ENCODE measurements at places on chromosomes 16 and 17.

GRCh38 chr17:27466376-27466742 is 10.1 kb downstream of the KSR1 start:
- DNase-seq, result no peak

DNA sequence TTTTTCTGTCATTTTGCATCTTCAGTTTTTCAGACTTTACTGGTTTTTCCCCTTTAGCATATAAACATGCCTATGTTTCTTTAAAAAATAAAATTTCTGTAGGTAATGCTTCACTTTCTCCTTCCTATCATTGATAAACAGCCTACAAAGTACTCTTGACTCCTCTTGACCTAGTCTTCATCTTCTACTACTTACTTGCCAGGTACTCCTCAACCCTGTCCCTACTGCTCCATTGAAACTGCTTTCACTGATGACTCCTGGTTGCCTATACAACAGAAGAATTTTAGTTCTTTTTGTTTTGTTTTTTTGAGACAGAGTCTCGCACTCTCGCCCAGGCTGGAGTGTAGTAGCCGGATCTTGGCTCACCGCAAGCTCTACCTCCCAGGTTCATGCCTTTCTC is 7.0 kb downstream of the DDX42 start:
- DNase-seq, result no peak

DNA sequence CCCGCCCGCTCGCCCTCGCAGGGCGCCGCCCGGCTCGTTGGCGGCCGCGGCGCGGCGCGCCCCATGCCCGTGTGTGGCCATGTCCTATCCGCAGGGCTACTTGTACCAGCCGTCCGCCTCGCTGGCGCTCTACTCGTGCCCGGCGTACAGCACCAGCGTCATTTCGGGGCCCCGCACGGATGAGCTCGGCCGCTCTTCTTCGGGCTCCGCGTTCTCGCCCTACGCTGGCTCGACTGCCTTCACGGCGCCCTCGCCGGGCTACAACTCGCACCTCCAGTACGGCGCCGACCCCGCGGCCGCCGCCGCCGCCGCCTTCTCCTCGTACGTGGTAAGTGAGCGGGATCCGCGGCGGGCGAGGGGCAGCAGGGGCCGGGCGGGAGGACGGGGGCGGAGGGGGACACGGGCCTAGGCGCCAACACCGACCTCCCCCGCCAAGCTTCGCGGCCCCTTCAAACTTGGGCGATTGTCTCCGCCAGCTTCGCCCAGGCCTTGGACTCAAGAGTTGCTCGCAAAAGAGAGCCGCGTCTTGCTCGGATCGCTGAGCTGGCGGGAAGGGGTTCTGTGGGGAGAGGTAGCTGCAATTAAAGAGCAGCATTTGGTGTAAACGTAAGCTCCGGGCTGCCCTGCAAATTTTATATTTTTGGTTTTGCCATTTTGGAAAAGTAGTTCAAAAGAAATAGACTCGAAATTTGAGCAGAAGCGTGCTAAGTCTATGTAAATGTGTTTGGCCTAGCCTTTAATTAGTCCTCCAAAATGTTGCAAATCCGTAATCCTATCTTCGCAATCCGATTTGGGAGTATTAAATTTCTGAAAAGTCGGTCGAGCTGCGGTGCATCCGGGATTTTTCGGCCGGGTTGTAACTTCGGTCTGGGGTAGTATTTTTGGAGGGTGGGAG is 702 bp downstream of the IRX5 start:
- no peak for DNase-seq

GRCh38 chr16:51286272-51286671 is 135.2 kb upstream of the SALL1 start:
- no peak for DNase-seq

GRCh38 chr17:7806587-7806986 is 27.4 kb upstream of the KDM6B start:
- no peak for DNase-seq

DNA sequence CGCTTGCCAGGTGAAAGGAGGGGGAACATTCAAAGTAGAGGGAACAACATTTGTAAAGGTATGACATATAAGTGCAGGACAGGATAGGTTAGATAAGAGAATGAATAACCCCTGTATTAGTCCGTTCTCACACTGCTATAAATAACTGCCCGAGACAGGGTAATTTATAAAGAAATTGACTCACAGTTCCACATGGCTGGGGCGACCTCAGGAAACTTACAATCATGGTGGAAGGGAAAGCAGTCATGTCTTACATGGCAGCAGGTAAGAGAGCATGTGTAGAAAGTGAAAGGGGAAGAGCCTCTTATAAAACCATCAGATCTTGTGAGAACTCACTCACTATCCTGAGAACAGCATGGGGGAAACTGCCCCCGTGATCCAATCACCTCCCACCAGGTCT is 223.8 kb downstream of the SOX9 start:
- DNase-seq, result no peak

GRCh38 chr16:13956635-13957196 is 36.8 kb downstream of the ERCC4 start:
- DNase-seq, result no peak

DNA sequence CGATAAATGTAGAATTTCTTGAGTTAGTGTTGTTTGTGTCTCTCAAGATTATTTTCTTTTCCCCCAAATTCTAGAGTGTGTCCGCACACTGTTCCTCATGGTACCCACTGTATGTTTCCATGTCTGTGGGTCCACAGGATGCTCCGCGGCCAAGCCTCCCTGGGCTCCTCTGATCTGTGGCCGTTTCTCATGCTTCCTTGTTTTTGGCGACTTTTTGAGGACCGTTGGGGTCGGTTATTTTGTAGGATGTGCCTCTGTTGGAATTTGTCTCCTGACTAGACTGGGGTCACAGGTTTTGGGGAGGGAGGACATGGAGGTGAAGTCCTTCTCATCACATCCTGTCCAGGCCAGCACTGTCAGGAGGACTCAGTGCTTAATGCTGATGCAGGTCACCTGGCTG is 140.0 kb downstream of the LAT start:
- no peak for DNase-seq

DNA sequence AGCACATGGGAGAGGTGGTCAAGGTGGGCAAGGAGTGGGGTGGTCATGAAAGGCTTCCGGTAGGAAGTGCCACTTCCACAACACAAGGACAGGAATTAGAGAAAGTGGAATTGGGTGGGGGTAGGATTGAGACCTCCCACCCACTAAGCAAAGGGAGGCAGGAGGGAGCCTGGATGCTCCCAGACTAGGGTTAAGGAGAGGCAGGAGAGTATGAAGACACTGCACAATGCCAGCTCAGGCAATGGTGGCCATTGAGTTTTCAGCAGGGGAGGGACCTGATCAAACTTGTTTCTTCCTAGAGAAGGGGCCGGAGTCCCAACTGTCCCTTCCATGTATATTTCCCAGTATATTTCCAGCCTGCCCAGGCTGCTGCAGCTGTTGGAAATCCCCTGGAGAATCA is 3.1 kb upstream of the RAB11FIP4 start:
- DNase-seq, result no peak

DNA sequence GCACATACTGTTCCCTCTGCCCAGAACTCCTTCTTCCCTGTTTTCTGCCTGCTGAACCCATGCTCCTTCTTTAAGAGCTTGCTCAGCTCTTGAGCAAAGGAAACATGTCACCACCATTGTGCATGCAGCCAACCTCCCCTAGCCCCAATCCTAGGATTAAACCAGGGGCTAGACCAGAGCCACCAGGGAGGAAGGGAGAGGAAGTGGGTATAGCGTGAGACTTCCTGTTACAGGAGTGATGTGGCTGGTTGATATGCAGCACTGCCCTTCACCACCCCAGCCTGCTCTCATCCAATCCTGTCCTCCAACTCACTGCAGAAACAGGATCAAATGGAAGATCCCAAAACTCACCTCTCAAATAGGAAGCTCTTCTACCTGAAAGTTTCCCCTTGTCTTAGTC is 67.1 kb upstream of the CDH5 start:
- DNase-seq, result no peak

DNA sequence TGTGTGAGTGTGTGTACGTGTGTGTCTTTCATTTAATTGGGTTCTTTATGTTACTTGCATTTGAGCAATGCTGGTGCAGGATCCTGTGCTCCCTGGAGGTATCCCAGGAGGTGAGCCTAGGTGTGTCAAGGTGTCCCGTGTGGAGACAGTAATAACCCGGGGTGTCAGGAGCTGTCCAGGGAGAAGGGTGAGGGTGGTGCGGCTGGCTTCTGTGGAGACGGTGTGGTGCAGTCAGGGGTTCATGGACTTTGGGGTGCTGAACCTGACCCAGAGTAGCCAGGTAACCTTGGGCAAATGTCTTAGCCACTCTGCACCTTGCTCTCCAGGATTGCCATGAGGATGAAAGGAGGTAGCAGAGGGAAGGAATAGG is 7.4 kb upstream of the ELAC2 start:
- DNase-seq, result no peak

DNA sequence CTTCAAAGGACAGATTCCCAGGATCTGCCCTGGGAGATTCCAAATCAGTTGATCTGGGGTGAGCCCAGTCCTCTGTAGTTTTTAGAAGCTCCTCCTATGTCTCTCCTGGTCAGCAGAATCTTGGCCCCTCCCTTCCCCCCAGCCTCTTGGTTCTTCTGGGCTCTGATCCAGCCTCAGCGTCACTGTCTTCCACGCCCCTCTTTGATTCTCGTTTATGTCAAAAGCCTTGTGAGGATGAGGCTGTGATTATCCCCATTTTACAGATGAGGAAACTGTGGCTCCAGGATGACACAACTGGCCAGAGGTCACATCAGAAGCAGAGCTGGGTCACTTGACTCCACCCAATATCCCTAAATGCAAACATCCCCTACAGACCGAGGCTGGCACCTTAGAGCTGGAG is 840 bp upstream of the CDH5 start:
- DNase-seq, result no peak

DNA sequence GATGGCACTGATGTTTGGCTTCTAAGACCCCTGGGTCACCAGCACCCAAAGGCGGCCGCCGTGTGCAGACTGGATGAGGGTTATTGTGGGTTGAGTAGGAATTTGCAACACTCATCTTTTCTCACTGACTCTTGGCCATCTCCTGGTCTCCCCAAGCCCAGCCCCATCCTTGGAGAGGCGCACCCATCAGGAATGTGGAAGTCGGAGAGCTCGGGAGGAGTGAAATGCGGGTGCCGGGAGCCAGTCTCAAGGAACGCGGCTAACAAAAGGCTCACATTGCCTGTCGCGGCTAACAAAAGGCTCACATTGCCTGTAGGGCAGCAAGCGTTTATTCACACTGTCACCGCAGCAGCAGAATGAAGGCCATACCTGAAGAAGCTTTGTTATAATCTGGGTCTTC is 248.6 kb downstream of the FOXL1 start:
- no peak for DNase-seq

GRCh38 chr16:78871241-78871640 is 729.3 kb downstream of the MAF start:
- DNase-seq, result no peak

DNA sequence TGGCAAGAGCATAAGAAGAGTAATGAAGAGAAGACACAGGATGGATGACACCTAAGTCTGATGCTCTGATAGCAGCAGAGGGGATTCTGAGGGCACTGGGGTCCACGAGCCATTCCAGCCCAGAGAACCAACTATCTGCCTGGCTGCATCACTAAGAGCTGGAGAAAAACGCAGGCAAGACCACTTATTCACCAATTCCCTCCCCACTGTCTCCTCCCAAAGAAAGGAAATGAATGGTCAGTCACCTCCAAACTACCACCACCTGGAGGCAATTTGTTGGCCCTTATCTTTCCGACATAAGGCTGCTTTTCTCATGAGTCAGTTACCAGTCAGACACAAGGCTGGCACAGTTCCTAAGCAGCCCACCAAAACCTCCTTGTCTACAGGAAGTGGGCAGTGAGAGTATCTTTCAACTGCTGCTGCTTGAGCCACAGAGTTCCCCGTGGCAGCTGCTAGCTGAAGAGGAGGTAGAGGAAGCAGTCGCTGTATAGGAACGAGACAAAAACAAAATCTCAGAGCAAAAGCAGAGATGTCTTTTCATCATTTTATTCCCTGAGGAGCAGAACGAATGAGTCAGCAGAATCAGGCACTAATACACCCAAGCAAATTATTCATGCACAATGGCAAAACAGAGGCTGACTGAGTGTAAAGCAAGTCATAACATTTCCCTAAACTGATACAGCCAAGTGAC is 111.1 kb downstream of the SMG6 start:
- DNase-seq, result peak; percentile 63

DNA sequence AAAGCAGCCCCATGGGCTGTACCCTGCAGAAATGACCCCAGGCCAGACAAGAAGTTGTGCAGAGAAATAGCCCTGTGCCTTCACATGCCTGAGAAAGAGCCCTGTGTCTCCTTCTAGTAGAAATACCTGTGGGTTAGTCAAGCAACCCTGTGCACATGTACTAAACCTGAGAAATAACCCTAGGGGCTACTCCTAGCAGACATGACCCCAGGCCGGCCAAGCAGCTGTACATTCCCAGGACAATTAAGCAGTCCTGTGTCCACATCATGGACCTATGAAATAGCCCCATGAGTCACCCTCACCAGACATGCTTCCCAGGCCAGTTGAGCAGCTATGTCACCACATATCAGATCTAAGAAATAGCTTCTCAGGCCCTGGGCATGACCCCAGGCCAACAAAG is 519.7 kb upstream of the CA10 start:
- DNase-seq, result no peak

GRCh38 chr17:13593757-13594156 is 8.0 kb downstream of the HS3ST3A1 start:
- DNase-seq, result no peak

DNA sequence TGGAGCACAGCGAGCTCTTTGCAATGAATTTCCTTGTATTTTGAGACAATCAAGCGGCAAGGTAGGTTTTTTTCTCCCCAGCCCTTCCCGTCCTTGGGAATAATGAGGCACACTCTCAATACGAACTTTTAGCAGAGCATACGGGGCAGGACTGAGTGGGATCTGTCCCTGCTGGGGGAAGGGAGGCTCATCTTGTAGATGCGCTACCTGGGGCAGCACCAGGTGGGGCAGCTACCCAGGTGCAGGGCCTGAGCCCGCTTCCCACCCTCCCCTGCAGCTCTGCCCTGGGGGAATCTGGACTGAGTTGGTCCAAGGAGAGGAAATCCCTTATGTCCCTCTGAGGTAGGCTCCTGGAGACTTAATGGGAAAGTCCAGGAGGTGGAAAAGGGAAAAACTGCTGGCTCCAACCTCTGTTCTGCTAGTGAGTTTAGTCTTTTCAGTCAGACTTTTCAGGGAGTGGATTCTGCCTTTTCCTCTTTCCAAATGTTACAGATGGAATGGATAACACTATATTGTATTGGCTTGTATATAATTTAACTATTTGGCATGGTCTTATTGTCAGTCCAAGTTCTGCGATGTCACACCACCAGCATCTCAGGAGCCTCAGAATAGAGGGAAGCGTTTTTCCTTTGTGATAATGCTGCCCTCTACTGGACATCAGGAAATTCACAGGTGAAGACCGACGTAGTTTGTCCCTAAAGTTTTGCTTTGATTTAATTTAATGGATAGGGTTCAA is 9.6 kb upstream of the CES1 start:
- DNase-seq, result peak; percentile 53

- no peak for DNase-seq
Measured at GRCh38 chr17:4467287-4467686, 31.4 kb upstream of the SPNS2 start.

DNA sequence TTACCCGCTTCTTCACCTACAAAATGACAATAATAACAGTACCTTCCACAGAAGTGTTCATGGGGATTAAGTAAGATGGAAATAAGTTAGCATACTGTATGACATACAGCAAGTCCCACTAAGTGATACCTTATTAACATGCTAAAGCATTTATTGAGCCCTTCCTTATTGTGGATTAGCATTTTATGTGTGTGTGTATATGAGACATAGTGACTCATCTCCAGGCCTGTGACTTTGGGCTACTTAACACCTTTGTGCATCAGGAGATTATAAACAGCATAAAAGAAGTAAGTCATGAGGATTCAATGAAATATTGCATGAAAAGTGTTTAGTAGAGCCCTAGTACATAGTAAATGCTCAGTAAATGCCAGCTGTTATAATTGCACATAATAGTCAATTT is 52.9 kb downstream of the CA10 start:
- no peak for DNase-seq

- DNase-seq, result peak; percentile 95
Measured at GRCh38 chr17:37358830-37359681, 16.7 kb upstream of the C17orf78 start.
